ENCODE measurements at places on chromosomes 5 and 9. TPM values are rescaled to one million over a fixed set of nuclear protein-coding genes. Genes with fewer than 3 reads are reported as not detected.

Gene LCP2
- total RNA-seq, result 0.98 TPM

Gene NUTM2G
- not detected for total RNA-seq

Gene FABP6
- total RNA-seq, result 2.2 TPM

Gene HAPLN1
- 9.6 TPM for total RNA-seq

Gene RMRP
- total RNA-seq, result 65,531 TPM

Gene PCSK5
- total RNA-seq, result 11.6 TPM

Gene SV2C
- total RNA-seq, result 1.5 TPM

Gene IFNA16
- total RNA-seq, result not detected

Gene GABRA1
- total RNA-seq, result 19.4 TPM

Gene UBE2D2
- total RNA-seq, result 97.1 TPM

Gene IL13
- total RNA-seq, result not detected

Gene SLIT3
- 3.0 TPM for total RNA-seq

Gene ZMAT2
- 53.6 TPM for total RNA-seq

Gene OR2K2
- total RNA-seq, result not detected

Gene SCGB3A2
- total RNA-seq, result not detected

Gene PLAC8L1
- total RNA-seq, result 0.25 TPM

Gene COL27A1
- total RNA-seq, result 1.5 TPM

Gene IL4
- not detected for total RNA-seq

Gene SHB
- 11.3 TPM for total RNA-seq

Gene IL31RA
- total RNA-seq, result not detected

Gene MACIR
- total RNA-seq, result 28.5 TPM

Gene OSMR
- 2.2 TPM for total RNA-seq

Gene ANKRD20A1
- total RNA-seq, result 2.0 TPM

Gene CNOT8
- 92.9 TPM for total RNA-seq

Gene PNPLA7
- 0.74 TPM for total RNA-seq

Gene WDR38
- 0.25 TPM for total RNA-seq

Gene FBXL7
- total RNA-seq, result 3.9 TPM

Gene CBY3
- not detected for total RNA-seq

Gene MPDZ
- total RNA-seq, result 42.3 TPM

Gene ANKRD18A
- total RNA-seq, result 1.2 TPM

Gene ADAMTSL1
- 15.7 TPM for total RNA-seq

Gene ELOVL7
- total RNA-seq, result 3.9 TPM

Gene PTPRD
- total RNA-seq, result 205 TPM

Gene FAM200C
- total RNA-seq, result 21.1 TPM

Gene ZDHHC11B
- 3.9 TPM for total RNA-seq

Gene TTLL11
- 13.3 TPM for total RNA-seq
